NCI-H1105 (cell line): ENCODE measurements at places on chromosomes 1 and 21.

DNA sequence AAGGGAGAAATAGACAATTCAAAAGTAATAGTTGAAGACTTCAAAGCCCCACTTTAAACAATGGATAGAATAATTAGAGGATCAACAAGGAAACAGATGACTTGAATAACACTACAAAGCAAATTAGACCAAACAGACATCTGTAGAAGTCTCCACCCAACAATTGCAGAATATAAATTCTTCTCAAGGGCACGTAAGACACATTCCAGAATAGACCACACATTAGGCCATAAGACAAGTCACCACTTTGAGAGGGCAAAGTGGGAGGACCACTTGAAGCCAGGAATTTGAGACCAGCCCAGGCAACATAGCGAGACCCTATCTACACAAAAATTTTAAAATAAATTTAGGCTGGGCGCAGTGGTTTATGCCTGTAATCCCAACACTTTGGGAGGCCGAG lies 20.5 kb upstream of the RNF186 start:
- no peak for DNase-seq

DNA sequence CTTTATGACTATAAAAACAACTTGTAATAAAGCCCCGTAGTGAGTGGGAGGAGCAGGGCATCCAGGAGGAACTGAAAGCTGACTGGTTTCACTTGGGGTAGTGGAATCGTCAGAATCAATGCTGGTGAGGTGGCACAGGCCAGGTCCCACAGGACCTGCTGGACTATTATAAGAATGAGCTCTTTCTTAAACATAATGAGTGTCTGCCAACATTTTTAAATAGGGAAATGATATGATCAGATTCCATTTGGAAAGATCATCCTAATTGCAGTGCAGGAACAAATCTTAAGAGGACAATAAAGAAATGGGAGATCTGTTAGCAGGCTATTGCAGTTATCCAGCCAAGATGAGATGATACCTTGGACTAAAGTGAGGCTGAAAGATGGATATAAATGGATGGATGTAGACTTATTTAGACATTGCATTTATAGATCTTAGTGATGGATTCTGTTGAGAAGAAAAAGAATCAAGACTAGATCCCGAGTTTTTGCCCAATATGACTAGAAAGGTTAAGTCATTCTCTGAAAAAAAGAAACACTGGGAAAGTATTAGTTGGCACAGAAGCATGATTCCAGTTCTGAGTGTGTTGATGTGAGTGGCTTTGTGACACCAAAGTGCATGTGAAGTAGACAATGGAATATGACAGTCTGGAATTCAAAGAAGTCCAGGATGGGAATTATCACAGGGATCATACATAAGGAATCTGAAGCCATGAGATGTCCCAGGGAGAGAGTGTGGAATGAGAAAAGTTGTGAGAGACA lies 153.3 kb upstream of the SGIP1 start:
- DNase-seq, result no peak

DNA sequence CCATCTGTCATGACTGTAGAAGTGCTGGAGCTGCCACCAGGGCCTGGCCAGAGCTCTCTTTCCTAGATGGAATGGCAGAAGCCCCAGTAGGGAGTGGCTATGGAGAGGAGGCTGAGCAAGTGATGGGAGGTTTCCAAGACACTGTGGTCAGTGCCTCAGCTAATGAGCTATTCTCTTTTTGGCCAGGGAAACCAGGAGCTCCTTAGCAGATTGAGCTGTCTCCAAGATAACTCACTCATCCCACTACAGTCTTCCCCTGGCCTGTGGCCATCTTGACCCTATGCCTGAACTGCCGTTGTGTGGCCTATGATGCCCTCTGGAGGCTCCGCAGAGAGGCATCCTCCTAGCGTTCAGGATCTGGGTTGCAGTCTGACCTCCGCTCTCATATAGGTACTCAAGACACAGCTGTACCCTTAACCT lies 60.5 kb downstream of the ERI3 start:
- DNase-seq, result no peak

DNA sequence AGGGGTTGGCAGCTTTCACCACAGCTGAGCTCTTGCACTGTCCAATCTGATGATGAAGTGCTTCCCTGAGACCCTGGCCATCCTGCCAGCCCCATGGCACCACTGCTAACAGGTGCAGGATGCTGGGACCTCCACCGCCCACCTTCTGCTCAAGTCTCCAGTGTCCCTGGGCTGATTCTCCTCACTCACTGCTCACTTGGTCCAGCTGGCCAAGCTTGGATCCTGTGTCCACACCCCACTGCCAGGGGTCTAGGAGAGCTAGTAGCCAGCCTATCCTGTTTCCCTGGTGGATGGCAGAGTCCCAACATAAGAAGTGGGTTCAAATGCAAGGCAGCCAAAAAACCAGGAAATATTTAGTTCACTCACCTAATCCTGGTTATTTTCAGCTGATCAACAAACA lies 217.2 kb upstream of the IRF2BP2 start:
- no peak for DNase-seq

DNA sequence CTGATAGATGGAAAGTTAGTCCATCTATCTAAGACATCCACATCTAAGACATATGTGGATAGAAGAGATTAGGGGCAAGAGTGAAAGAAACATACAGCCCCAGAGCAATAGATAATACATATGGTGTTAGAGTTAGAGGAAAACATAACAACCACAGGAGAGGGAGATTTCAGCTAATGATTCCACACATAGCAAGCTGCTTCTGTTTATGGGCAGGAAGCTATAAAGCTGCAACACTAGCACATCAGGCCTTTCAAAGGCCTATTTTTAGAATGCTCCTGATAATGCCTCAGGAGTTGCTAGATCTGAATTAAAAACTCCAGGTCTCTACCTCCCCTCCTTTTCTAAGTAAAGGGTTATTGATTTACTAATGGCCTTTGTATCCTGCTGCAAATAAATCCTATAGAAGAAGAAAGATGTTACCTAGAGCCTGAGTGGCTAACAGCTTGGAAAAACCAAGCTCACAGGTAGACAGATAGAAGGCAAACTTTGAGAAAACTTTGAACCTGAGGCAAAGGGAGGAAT lies 36.1 kb downstream of the BRINP2 start:
- no peak for DNase-seq

DNA sequence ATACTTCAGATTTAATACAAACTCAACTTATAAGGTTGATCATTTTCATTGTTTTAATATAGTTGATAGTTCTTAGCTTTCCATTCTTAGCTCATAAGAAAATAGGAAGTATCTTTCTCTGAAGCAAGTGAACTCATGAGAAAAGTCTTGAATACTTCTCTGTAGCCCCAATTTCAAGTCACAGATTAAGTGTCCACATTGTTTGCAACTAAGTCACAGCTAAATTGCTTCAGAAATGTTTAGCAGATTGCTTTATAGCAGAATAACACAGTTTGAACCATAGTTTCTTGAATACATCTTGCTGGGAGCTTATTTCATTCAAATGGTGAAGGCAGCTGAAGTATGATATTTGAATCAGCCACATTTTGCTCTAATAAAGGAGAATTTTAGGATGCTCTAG lies 10.6 kb upstream of the PKN2 start:
- DNase-seq, result no peak

DNA sequence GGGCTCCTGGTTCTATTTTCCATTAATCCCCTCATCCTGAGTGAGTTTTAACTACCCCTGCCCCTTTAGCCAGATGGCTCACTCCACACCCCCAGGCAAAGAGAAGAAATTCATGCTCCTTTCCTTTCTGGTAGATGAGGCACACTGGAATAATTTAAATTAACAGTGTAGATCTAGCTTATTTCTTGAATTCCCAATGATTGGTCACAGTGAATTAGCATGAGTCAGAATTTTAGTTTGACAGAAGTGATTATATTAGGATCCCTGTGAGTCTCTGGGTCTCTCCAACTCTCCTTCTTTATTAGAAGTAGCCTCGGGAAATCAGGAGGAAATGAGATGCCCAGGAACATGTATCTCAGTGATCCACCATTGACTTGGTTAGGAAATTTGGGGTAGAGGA lies 103.1 kb upstream of the KAZN start:
- DNase-seq, result no peak

GRCh38 chr1:78385744-78386462 lies 104.9 kb upstream of the PTGFR start:
- DNase-seq, result no peak

DNA sequence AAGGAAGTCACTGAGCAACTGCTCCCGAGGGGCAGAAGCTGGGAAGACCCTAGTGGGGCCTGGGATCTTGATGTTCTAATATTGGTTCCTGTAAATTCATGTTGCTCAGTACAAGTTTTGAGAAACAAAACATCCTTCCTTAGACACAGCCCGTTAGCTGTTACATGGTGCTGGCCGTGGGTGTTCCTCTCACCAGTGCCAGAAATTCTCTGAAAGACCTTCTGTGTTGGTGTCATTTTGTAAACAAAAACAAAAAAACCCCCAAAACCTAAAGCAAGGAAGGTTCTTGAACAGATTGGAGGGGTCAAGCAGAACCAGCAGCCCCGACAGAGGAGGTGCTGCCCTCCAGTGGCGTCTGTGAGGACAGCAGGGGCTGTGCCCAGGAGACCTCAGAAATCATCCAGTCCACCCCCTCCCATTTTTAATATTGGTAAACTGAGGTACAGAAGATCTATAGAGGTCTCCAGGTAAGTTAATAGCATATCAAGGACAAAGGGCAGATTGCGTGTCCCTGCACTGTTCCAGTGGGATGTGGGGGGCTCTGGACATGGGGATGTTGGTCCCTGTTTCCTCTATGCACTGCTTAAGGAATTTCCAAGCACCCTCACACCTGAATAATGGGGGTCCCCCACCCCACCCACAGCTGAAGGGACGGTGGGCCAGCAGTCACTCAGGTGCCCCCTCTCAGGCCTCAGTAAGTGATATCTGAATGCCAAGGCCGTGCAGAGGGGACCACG lies 38.2 kb downstream of the SLC2A7 start:
- no peak for DNase-seq

DNA sequence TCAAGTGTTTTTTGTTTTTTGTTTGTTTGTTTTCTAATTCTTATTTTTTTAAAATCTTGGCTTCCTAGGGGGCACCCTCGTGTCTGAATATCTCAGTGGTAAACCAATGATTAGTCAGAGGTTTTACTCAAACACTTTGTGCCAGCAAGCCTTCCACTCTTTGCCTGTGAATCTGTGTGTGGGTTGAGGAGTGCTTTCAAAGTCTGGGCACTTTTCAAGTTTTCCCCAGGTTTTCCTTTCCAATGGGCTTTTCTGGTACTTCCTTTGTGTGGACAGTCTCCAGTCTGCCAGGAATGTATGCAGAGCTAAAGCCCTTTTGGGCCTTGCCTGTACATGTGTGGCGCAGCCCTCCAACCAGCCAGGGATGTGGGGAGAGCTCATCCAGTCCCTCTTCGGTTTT lies 9.7 kb upstream of the PPIE start:
- DNase-seq, result no peak

GRCh38 chr21:34073749-34074282 lies 438 bp downstream of the MRPS6 start:
- no peak for DNase-seq

GRCh38 chr1:106747791-106748190 lies 308.7 kb upstream of the PRMT6 start:
- DNase-seq, result no peak

DNA sequence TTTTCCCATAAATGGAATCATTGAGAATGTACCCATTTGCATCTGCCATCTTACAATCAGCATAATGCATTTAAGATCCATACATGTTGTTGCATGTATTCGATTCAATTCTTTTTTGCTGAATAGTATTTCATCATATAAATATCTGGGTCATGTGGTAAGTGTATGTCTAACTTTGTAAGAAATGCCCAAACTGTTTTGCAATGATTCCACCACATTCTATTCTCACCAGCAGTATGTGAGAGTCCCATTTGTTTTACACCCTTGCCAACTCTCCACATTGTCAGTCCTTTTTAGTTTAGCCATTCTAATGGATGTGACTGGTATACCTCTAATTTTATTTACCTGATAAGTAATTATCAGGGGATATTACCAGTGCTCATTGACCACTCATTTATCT lies 115.8 kb upstream of the PBX1 start:
- no peak for DNase-seq

DNA sequence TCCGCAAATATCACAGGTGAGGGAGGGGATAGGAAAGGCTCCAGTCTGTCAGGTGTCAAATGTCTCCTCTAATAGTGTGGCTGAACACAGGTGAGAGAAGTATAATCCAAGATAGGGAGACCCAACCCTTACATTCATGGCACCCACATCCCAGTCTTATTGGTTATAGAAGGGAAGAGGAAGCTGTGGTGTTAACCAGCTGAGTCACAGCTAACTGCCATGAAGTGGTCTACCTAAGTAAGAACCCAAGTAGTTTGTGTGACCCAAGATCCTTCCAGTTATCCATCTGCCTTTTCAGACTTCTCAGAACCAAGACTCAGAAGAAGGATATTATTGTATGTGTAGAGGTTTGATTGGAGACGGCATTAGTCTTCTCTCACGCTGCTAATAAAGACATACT lies 37.1 kb downstream of the DDAH1 start:
- DNase-seq, result no peak

GRCh38 chr21:44926331-44927101 lies 5.8 kb upstream of the ITGB2 start:
- DNase-seq, result no peak

DNA sequence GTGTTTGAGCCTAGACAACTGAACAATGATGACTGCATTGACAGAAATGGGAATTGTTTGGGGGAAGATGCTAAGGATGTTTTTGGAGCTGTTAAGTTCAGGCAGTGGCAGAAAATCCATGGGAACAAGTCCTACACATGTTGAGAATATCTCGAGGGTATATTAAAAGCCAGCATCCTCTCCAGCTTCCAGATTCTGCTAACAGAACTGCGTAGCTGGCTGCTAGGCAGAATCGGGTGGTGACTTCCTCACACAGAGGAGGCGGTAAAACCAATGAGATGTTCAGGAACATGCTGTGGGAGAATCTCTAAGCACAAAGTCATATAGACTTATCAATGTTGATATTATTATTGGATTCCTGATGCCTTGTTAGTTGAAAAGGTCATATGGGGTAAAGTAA lies 14.8 kb downstream of the FAM163A start:
- DNase-seq, result no peak

DNA sequence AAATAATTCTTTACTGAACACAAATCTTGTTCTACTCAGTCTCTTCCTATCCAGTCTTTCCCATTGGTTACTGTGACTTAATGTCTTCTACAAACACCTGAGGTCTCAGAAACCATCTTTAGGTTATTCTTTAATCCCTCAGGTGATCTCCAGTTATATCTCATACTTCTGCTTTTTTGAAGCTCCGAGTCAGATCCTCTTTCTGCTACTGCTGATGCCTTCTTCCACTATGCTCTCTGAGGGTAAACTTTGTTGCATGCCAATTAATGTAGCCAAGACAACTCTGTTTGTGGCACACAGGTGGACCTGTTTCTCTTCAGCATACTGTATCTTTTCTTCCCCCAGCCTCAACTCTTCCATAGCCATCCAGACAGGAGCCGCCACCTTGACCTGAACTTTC lies 3.1 kb upstream of the APCS start:
- DNase-seq, result no peak

GRCh38 chr1:17874231-17874630 lies 119.1 kb downstream of the ACTL8 start:
- no peak for DNase-seq

GRCh38 chr1:22816067-22816775 lies 105.6 kb downstream of the EPHB2 start:
- no peak for DNase-seq
